Brain pericyte (primary cell): ENCODE measurements at places on chromosomes 11 and 22.
A peak's percentile ranks its signal among the peaks of the same experiment; 100 is the strongest.

GRCh38 chr11:64697663-64698375, 25.2 kb downstream of the NRXN2 start:
- no peak for DNase-seq

DNA sequence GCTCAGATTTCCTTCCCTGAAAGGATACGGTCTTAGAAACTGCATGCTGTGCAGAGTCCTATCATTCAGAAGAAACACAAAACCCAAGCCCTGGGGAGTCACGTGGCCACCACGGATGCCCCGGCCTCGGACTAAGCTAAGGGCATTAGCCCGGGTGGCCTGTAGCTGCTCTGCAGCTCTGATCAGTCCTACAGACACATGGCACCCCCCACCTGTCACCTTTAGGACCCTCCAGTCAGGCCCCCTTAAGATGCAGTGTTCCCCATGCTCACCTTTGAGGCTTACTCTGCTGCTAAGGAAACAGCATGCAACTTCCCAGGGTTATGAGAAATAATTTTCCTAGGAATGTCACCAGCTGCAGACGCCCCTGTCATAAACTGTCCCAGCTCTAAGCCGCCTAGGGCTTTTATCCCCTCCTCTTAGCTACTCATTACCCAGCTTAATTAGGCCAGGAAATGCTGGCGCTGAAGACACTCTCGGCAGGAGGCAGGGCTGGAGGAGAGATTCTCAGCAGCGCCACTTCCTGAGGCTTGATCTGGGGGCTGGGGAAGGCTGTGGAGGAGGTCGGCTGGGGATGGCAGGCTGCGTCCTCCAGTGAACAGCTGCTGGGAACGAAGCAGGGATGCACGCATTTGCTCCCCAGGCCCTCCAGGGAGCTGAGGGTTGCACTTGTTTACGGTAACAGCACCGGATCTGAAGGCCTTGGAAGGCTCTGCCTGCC, 47.2 kb upstream of the ADA2 start:
- no peak for DNase-seq

- no peak for DNase-seq
Observed at GRCh38 chr11:67310246-67311050, 7.1 kb downstream of the SSH3 start.

DNA sequence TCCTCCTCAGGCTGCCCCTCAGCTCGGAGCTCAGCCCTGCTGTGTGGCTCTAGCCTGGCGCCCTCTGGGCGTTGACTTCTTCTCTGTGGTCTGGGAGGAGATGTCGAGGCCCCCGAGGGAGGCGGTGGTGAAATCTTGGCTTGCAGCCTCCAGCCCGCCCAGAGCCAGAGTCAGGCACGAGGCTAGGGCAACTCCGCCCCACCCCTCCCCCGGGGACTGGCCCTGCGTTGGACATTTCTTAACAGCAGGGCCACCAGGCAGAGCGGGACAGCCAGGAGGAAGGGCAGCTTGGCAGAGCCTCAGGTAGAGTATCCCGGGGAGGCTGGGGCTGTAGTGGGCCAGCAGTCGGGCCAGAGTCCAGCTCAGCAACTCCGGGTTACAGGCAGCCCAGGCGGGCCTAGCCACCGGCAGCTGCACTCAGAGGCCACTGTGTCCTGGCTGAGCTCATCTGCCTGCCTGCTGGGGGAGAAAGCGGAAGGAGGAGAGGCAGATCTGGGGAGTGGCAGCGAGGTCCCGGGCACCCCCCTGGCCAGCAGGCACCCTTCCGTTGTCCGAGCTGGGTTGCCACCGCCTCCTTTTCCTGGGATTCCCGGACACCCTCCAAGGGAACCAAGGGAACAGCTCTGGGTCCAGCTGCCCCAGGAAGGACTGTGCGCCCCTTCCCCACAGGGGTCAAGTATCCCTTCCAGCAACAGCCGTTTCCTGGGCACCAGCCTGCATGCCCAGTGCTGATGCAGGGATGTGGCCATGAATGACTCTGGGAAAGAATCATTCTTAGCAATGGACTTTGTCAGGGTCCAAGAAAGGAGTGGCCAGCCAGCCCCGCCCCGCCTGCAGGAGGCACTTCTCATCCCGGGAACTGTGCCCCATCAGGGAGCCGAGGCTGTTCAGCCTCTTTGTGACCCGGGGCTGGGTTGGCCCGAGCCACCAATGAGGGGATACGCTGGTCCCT, at the start of gene ALDH3B1:
ALDH3B1 (plus strand) TSS at position 238 of the 952 bp plus-strand sequence. CDS start 4,971 bp downstream, outside the sequence.
- peak; percentile 58 for DNase-seq

DNA sequence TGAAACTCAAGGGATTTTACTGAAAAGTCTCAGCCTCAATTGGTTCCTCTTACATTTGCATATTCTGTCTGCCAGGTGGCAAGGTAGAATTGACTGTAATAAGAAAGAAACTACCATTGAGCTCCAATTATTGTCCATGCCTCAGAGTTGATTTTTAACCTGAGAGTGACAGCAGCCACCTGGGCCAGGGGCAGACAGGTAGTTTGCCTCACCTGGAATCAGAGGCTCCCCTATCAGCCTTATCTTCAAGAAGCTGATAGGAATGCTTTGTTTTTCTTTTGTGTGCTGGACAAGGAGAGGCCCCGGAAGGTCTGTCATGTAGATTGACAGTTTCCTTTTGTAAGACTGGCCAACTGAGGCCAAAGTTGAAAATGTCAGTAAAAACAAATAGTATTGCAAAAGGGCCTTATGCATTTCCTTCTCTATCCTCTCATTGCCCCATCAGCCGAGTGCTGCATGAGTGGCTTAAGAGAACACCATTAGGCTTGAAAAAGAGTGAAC, 34.1 kb downstream of the CD44 start:
- DNase-seq: no peak

DNA sequence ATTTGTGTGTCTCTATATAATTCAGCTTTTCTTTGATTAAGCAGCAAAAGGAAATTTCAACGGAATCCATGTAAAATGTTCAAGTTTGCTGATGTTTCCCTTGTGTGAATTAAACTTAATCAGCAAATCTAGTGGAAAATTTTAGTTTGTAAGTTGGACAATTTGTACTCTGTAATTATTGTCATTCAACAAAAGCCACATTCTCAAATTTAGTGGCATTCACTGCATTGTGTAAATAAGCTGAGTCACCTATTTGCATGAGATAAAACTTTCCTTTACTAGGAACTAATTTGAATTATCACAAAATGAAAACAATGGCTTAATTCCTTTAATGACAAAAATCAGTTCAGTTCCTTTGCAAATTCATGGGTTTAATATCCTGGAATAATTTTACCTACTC, 784.2 kb upstream of the CCDC179 start:
- no peak for DNase-seq

DNA sequence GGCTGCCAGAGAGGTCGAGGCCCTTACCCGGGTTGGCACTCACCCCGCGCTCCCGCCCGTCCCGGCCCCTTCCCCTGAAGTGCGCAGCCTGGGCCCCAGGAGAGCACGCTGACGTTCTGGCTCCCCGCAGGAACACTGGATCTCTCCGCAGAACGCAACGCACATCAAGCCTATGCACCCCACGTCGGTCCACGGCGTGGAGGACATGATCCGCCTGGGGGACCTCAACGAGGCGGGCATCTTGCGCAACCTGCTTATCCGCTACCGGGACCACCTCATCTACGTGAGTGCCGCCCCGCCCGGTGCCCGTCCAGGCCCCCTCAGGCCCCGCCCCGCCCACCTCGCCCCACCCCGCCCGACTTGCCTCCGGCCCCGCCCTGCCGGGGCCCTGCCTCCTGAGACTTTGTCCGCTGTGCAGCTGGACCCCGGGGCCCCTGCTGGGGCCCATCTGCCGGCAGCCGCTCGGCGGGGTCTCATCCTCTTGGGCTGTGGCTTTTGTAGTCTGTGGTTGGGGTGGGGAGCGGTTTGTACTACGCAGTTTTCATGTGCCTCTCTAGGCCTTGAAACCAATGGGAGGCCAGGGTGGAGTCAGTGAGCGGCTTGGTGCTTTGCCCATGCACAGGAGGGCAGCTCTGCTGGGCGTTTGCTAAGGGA, 19.7 kb downstream of the MYO7A start:
- DNase-seq: peak; percentile 30
